Smooth muscle cell of trachea (primary cell): ENCODE measurements at places on chromosomes 2 and 18. TPM values are rescaled to one million over a fixed set of nuclear protein-coding genes. Genes with fewer than 3 reads are reported as not detected.

The TMEM17 gene
- 2.0 and 2.8 TPM in 2 replicates for total RNA-seq

The PAX8 gene
- 0.87 and 1.5 TPM in 2 replicates for total RNA-seq

The PSTPIP2 gene
- total RNA-seq: 7.3 and 11.5 TPM in 2 replicates

The IL1F10 gene
- total RNA-seq: not detected in 2 replicates

The PDCD1 gene
- total RNA-seq: not detected in 2 replicates

The TMEM163 gene
- not detected in 2 replicates for total RNA-seq

The AQP12A gene
- total RNA-seq: not detected in 2 replicates

The DUSP2 gene
- 0.15 and 2.0 TPM in 2 replicates for total RNA-seq

The CD8B gene
- not detected in 2 replicates for total RNA-seq

The GCKR gene
- 0.17 and 1.0 TPM in 2 replicates for total RNA-seq

The MREG gene
- total RNA-seq: 6.5 and 7.6 TPM in 2 replicates
